Thoracic aorta (tissue), 2 donors: ENCODE measurements at places on chromosomes 7 and 10. TPM values are rescaled to one million over a fixed set of nuclear protein-coding genes. Genes with fewer than 3 reads are reported as not detected.

DNA sequence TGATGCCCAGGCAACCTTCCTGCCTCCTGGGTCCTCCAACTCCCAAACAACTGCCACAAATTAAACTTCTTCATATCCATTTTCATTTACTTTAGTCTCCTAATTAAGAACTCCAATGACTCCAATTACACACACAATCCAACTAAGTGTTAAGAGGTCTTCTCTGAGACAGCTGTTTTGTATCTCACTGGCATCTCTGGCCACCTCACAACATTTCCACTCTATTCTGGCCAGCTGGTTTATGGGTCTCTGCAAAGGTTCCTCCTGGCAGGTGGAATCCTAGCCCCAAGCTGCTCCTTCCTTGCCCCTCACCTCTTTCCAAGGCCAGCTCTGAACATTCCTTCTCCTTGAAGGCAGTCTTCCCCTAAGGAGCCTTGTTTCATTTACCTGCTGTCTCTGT is 123.1 kb upstream of the HPS1 start:
- H3K27ac ChIP-seq, result no peak overlapping the region
- no peak overlapping the region for H3K4me3 ChIP-seq
- no peaks in the 10 kb centered on the region for H3K36me3 ChIP-seq
- H3K27me3 ChIP-seq, result no peaks in the 10 kb centered on the region
- H3K4me1 ChIP-seq, result no peaks in the 10 kb centered on the region

- no peaks in the 10 kb centered on the region for H3K4me1 ChIP-seq
- no peaks in the 10 kb centered on the region for H3K36me3 ChIP-seq
- no peaks in the 10 kb centered on the region for H3K27me3 ChIP-seq
- no peak overlapping the region for H3K27ac ChIP-seq
- no peak for DNase-seq
- no peak overlapping the region for H3K4me3 ChIP-seq
Measured at GRCh38 chr10:5518143-5518542, 6.6 kb upstream of the CALML3 start.

DNA sequence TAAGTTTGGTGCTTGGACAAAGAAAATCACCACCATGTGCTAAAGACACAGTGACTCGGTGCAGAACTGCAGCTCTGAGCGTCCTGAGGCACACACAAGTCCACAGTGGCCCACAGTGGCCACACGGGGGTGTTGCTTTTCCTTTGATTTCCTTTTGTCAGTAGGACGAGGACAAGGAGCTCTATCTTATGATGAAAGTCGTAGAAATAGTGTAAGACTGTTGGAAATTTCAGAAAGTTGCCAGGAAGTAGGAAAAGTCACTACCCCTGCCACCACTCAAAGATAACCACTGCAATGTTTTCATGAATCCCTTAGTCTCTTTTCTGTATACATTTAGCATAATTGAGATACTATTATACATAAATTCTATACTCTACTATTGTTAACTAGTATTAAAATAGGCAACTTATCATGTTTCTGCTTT is 146.0 kb downstream of the TNS3 start:
- H3K27me3 ChIP-seq, result no peaks in the 10 kb centered on the region
- H3K4me3 ChIP-seq, result no peak overlapping the region
- peaks cover 11% of the 10 kb centered on the region for H3K36me3 ChIP-seq
- no peak overlapping the region for H3K27ac ChIP-seq
- no peak for DNase-seq

GRCh38 chr10:117894339-117894738 is 152.4 kb downstream of the RAB11FIP2 start:
- H3K27me3 ChIP-seq, result no peaks in the 10 kb centered on the region
- no peak for DNase-seq
- H3K4me3 ChIP-seq, result no peak overlapping the region
- no peak overlapping the region for H3K27ac ChIP-seq

DNA sequence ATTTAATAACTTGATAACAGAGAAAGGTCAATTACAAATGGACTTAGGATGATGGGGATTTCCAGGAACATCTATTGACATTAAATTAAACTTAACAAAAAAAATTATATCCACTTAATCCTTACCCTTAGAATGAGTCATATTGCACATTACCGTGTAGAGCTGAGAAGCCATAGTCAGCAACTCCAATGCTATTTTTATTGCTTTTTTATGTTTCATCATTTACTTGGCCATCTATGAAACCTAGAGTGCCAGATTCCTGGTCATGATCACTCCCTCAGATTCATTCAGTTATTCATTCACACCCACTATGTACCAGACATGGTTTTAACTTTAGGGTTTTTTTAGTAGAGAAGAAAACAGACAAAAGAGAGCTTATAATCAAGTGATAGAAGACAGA is 1180.4 kb downstream of the CNTNAP2 start:
- no peak overlapping the region for H3K4me3 ChIP-seq
- no peak for DNase-seq
- no peaks in the 10 kb centered on the region for H3K4me1 ChIP-seq

Gene HOXA7
- total RNA-seq, result 0.54 TPM

Gene OSBPL3
- total RNA-seq, result 7.9 TPM

Gene FOXI2
- total RNA-seq, result not detected

Gene DRGX
- total RNA-seq, result not detected
